ENCODE measurements at places on chromosomes 7 and 10.

GRCh38 chr10:131169146-131169545 is 142.4 kb downstream of the TCERG1L start:
- DNase-seq: no peak
- H3K27me3 ChIP-seq: no peaks in the 10 kb centered on the region
- no peak overlapping the region for H3K27ac ChIP-seq
- no peaks in the 10 kb centered on the region for H3K36me3 ChIP-seq
- no peak overlapping the region for H3K4me3 ChIP-seq
- H3K4me1 ChIP-seq: no peaks in the 10 kb centered on the region

GRCh38 chr10:9023206-9023605 is 968.7 kb downstream of the GATA3 start:
- no peaks in the 10 kb centered on the region for H3K36me3 ChIP-seq
- DNase-seq: no peak
- no peak overlapping the region for H3K4me3 ChIP-seq
- H3K4me1 ChIP-seq: peaks cover 9% of the 10 kb centered on the region
- H3K27me3 ChIP-seq: no peaks in the 10 kb centered on the region

GRCh38 chr10:122461367-122461728 is at the start of gene HTRA1:
HTRA1 (plus strand) TSS chr10:122461553; CDS start chr10:122461653, 100 bp downstream.
- peaks cover 75% of the 10 kb centered on the region for H3K27me3 ChIP-seq
- no peak within 1 kb of the TSS for H3K27ac ChIP-seq
- H3K4me1 ChIP-seq: peaks cover 8% of the 10 kb centered on the region
- no peak for DNase-seq
- H3K4me3 ChIP-seq: peak within 1 kb of the TSS; percentile 63

- H3K4me1 ChIP-seq: no peaks in the 10 kb centered on the region
- H3K36me3 ChIP-seq: no peaks in the 10 kb centered on the region
- H3K27me3 ChIP-seq: no peaks in the 10 kb centered on the region
- no peak overlapping the region for H3K4me3 ChIP-seq
- no peak overlapping the region for H3K27ac ChIP-seq
Observed at GRCh38 chr10:103616705-103617601, 123.4 kb downstream of the NEURL1 start.

- no peaks in the 10 kb centered on the region for H3K4me1 ChIP-seq
- H3K27me3 ChIP-seq: peaks cover 7% of the 10 kb centered on the region
- no peak overlapping the region for H3K4me3 ChIP-seq
- peaks cover 8% of the 10 kb centered on the region for H3K36me3 ChIP-seq
- no peak overlapping the region for H3K27ac ChIP-seq
Observed at GRCh38 chr7:131302876-131303707, 24.6 kb upstream of the MKLN1 start.

DNA sequence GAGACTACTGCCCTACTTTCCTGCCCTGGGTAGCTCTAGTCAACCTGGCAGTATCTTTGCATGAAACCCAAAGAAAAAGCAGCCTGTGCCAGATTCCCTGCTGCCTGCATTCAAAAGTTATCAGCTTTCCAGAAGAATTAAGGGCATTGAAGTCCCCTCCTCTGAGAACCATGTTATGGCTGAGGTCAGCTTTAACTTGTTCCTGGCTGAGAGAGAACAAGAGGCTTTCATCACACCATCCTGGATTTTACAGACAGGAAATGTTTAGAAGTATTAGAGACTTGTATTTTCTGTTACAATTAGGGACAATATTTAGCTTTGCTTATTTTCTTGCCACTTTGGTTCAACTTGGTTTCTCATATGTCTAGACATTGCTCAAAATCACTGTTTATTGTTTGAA is 238.8 kb downstream of the ARL4A start:
- no peak overlapping the region for H3K27ac ChIP-seq
- H3K36me3 ChIP-seq: no peaks in the 10 kb centered on the region
- H3K4me1 ChIP-seq: no peaks in the 10 kb centered on the region
- DNase-seq: no peak
- no peak overlapping the region for H3K4me3 ChIP-seq

DNA sequence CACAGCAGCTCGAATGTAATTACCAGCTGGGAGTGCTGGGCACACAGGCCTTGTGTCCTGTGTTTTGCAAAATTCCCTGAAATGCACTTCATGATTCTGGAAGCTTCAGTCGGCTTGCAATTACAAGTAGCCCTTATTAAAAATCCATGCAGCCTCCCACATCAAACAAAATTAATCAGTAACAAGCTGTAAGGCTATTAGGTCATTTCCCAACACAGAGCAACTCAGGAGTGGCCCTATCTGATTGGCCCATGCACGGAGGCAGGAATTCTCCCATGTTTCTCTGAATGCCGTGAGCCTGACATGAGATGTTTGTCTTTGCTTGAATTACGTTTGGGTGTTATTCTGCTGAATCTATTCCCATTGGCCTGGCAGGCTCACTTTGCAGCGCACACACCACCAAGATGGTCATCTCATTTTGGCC is 36.9 kb downstream of the FOXL3 start:
- H3K4me3 ChIP-seq: no peak overlapping the region
- no peaks in the 10 kb centered on the region for H3K27me3 ChIP-seq
- H3K36me3 ChIP-seq: no peaks in the 10 kb centered on the region
- DNase-seq: no peak

DNA sequence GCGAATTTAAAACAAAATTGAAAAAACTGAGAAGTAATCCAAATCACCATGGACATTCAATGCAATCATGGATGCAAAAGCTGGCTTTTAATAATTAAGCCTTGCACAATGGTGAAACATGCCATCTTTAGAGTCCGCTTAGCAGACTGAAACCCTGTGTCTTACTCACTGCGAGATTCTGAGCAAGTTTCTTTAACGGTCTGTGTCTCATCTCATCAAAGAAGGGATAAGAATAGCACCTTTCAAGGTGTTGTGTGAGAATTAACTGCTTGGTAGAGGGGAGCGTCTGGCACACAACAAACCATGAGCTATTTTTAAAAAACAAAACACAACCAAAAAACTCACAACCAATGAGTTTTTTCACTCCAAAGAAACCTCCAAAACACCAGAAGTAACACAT is 21.4 kb downstream of the ACBD7 start:
- no peaks in the 10 kb centered on the region for H3K4me1 ChIP-seq
- H3K27me3 ChIP-seq: peaks cover 5% of the 10 kb centered on the region
- DNase-seq: no peak
- no peak overlapping the region for H3K4me3 ChIP-seq

DNA sequence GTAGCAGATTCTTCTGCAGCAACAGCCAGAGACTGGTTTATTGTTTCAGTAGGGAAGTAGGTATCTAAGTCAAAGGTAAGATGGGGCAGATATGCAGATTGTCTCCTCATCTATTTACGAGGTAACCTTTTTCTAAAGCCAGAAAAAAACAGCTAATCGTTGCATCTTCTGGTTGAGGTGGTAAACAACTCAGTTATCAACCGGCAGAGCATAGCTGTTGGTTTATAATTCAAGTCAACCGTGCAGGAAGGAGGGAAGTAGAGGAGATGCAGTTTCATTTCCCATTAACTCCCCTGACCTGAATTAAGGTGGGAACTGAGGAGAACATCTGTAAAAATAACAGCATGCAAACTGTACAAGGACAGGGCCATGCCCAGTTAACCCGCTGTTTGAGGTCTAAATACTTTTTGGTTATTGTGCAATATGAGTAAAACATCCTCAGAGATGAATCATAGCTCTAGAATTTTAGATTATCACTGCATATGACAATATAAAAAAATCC is 156.5 kb upstream of the ITGB1 start:
- H3K27ac ChIP-seq: peak overlapping the region; percentile 8
- H3K36me3 ChIP-seq: peaks cover 7% of the 10 kb centered on the region
- H3K4me3 ChIP-seq: no peak overlapping the region
- H3K27me3 ChIP-seq: peaks cover 3% of the 10 kb centered on the region

DNA sequence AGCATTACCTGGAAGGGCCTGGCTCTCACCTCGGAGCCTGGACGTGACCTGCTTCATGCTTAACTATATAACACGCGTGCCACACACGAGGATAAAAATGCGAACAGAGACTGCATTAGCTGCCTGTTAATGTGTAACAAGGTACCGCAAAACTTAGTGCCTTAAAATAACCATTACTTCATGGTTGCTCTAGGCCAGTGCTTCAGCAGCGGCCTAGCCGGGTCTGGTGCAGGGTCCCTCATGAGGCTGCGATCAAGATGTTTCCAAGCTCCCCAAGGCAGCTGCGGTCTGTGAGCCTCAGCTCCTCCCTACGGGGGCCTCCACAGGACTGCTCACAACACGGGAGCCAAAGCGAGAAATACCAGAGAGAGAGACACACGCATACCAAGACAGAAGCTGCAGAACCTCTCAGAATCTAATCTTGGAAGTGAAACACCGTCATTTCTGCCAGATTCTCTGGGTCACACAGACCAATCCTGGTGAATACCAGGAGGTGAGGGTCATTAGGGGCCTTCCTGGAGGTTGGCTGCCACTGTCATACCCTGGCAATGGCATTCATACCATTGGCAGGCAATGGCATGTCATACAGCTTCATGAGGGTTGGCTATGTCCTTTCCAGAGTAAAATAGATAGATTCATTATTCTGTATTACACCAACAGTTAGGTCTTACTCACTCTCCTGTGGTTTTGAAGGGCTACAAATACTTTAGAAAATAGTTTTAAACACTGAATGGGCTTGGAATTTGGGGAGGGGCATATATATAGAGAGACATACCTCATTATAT is 94.5 kb downstream of the HIPK2 start:
- peaks cover 45% of the 10 kb centered on the region for H3K4me1 ChIP-seq
- H3K36me3 ChIP-seq: peaks cover 24% of the 10 kb centered on the region
- no peaks in the 10 kb centered on the region for H3K27me3 ChIP-seq
- H3K4me3 ChIP-seq: no peak overlapping the region

- H3K27ac ChIP-seq: no peak overlapping the region
- peaks cover 2% of the 10 kb centered on the region for H3K4me1 ChIP-seq
- H3K36me3 ChIP-seq: no peaks in the 10 kb centered on the region
- H3K4me3 ChIP-seq: no peak overlapping the region
- no peaks in the 10 kb centered on the region for H3K27me3 ChIP-seq
- DNase-seq: no peak
Observed at GRCh38 chr7:102155821-102156441, 130.7 kb upstream of the SH2B2 start.

- H3K27me3 ChIP-seq: no peaks in the 10 kb centered on the region
- H3K27ac ChIP-seq: no peak overlapping the region
- peaks cover 18% of the 10 kb centered on the region for H3K4me1 ChIP-seq
- peaks cover 12% of the 10 kb centered on the region for H3K36me3 ChIP-seq
Observed at GRCh38 chr7:5625938-5626337, 155.5 kb downstream of the RNF216 start.

- DNase-seq: no peak
- no peaks in the 10 kb centered on the region for H3K4me1 ChIP-seq
- no peak overlapping the region for H3K4me3 ChIP-seq
- no peak overlapping the region for H3K27ac ChIP-seq
- no peaks in the 10 kb centered on the region for H3K27me3 ChIP-seq
Observed at GRCh38 chr10:108412323-108412722, 1247.8 kb upstream of the SORCS1 start.

DNA sequence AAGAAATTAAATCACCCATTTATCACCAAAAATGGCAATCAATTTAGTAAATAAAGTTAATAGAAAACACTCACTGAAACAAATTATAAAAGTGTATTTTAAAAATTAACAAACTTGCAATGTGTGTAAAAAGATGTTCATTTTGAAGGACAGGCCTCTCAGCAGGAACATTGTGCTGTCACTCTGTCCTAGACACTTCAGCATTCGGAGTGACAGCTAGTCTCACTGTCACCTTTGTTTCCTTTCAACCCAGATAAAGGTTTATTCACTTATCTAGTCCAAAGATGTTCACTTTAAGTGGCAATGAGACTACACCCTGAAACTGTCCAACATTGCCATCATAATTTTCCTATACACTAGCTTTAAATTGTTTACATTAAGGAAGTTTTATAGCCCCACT is 91.9 kb upstream of the PLXDC2 start:
- no peak overlapping the region for H3K4me3 ChIP-seq
- H3K27me3 ChIP-seq: no peaks in the 10 kb centered on the region
- no peak overlapping the region for H3K27ac ChIP-seq
- DNase-seq: no peak
- H3K36me3 ChIP-seq: no peaks in the 10 kb centered on the region

- no peak overlapping the region for H3K4me3 ChIP-seq
- peaks cover 8% of the 10 kb centered on the region for H3K36me3 ChIP-seq
- no peaks in the 10 kb centered on the region for H3K27me3 ChIP-seq
- H3K27ac ChIP-seq: no peak overlapping the region
Observed at GRCh38 chr7:157928808-157929425, 592.1 kb downstream of the DNAJB6 start.

- peaks cover 11% of the 10 kb centered on the region for H3K36me3 ChIP-seq
- H3K4me1 ChIP-seq: peaks cover 20% of the 10 kb centered on the region
- peaks cover 3% of the 10 kb centered on the region for H3K27me3 ChIP-seq
Observed at GRCh38 chr7:138459413-138460175, 465 bp upstream of the TRIM24 start.

DNA sequence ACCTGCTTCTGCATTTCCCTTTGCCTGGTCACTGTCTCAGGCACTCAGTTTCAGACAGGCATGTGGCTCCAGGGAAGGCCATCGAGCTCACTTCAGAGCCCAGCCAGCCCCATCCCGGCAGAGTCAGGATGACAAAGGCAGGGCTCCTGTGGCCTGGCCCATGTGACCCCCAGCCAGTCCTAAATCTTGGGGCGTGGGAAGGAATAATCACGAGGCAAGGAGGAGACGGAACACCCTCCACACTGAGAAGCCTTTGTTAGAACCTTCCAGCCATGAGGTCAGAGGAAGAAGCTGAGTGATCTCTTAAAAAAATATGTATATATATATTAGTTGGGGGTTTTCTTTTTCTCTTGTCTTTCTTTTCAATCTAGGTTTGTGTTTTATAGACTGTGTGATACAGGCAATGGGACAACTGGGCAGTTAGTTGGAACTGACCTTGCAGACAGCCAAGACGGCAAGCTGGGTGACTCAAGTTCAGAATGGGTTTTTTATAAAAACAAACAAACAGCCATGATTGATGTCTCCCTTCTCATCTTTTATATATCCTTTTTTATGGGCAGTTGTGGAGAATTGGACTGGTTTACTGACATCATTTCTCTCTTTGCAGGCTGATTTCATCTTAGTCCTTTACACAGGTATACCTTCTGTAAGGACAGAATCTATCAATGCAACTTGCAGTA is 60.8 kb downstream of the CHN2 start:
- no peak overlapping the region for H3K27ac ChIP-seq
- no peaks in the 10 kb centered on the region for H3K27me3 ChIP-seq
- no peaks in the 10 kb centered on the region for H3K4me1 ChIP-seq
- no peaks in the 10 kb centered on the region for H3K36me3 ChIP-seq

DNA sequence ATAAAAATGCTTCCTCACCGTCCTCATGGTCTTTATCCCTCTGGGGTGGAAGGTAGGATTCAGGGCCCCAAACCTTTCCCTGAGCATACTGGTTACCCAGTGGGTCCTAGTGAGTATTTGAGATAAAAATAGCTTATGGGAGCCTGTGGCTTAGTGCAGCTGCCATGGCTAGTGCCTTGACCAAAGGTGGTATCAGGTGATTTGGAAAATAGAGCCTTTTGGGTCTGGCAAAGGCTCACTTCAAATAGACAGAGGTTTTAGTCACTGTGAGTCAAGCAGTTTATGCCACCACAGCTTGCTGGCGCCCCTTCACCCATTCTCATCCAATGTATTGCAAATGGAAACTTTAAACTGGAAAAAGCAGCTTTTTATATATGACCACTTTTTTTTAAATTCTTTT is 30.4 kb downstream of the PLAU start:
- no peaks in the 10 kb centered on the region for H3K36me3 ChIP-seq
- no peak overlapping the region for H3K4me3 ChIP-seq
- no peak overlapping the region for H3K27ac ChIP-seq
- no peak for DNase-seq
- H3K27me3 ChIP-seq: peaks cover 22% of the 10 kb centered on the region
- H3K4me1 ChIP-seq: peaks cover 21% of the 10 kb centered on the region

Data from activated CD8-positive, alpha-beta T cell treated with anti-CD3 and anti-CD28 coated beads, Interleukin-2, amount 10 ng/mL, durations not matched to agents 7 days and 5 days (primary cell).